Cortex of kidney (tissue), 1 donor: ENCODE measurements at places on chromosomes 3 and 15.

DNA sequence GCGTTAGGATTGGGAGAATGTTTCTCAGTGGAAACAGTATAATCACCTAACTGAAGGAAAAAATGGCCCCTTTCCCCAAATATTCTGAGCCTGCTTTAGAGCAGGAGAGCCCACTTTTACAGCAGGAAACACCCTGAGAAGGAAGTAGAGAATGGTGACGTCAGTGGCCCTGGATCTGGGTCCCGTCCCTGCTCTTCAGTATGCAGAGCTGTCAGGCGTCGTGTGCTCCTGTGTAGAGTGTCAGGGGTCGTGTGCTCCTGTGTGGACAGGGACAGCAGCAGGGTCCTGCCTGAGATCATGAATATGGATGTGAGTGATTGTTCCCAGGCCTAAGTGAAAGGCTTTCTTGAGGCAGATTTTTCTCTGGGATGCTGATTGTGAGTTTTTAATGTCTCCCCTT, 45.2 kb downstream of the CGNL1 start:
- no peak for DNase-seq

DNA sequence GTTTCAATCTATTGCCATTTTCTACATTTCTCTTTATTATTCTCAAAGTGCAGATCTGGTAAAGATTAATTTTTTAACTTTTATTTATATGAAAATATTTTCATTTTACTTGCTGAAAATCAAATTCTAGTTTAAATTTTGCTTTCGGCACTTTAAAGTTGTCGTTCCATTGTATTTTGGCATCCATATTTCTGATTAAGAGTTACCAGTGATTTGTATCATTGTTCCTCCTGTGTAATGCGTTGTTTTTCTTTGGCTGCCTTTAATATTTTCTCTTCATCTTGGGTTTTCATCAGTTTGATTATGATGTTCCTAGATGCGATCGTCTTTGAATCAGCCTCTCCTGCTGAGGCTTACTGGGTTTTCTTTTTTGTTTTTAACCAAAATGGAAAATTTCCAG, 97.3 kb downstream of the SPATA16 start:
- DNase-seq, result no peak

GRCh38 chr3:15681668-15682067, 80.1 kb downstream of the BTD start:
- DNase-seq, result no peak

DNA sequence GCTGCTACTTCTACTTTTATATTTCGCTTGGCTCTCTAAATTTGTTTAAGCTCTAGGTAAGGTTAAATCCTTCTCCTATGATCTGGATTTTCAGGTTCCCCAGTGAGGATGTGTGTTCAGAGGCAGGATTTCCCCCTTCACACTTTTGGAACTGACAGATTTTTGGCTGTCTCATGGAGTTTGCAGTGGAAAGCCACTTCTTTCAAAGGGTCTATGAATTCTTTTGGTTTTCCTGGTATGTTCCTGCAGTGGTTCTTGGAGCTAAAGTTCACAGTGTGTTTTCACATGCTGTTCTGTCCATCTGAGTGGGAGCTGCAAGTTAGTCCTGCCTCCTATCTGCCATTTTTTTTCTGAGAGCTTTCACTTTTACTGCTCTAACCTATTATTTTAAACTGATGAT, 21.6 kb upstream of the TIGIT start:
- DNase-seq, result no peak

GRCh38 chr3:73504239-73504638, 120.5 kb downstream of the PDZRN3 start:
- DNase-seq, result no peak

DNA sequence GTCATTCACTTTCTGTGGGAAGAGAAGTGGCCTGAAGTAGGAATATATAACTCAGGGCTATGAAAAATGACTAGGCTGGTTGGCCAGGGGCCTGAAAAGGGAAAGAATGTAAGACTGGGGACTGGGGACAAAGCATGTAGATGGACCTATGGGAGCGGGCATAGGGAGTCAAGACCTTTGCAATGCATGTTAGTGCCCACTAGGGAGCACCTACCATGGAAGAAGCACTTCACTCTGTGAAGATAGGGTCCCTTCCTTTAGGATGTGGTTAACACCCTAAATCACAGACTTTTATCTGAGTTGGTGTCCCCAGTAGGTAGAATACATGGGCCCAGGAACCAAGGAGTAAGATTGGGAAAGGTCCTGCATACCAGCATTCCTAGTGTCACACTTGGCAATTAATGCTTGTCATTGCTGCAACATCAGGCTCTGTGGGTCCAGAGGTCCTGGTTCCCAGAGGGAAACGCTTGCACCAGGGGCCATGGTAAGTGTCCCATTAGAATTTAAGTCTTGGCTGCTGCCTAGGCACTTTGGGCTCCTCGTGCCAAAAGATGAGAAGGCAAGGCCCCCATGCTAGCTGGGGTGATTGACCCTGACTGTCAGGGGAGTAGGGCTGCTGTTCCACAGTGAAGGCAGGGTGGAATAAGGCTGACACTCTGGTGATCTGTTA, 79.6 kb downstream of the CRYGS start:
- DNase-seq, result no peak

DNA sequence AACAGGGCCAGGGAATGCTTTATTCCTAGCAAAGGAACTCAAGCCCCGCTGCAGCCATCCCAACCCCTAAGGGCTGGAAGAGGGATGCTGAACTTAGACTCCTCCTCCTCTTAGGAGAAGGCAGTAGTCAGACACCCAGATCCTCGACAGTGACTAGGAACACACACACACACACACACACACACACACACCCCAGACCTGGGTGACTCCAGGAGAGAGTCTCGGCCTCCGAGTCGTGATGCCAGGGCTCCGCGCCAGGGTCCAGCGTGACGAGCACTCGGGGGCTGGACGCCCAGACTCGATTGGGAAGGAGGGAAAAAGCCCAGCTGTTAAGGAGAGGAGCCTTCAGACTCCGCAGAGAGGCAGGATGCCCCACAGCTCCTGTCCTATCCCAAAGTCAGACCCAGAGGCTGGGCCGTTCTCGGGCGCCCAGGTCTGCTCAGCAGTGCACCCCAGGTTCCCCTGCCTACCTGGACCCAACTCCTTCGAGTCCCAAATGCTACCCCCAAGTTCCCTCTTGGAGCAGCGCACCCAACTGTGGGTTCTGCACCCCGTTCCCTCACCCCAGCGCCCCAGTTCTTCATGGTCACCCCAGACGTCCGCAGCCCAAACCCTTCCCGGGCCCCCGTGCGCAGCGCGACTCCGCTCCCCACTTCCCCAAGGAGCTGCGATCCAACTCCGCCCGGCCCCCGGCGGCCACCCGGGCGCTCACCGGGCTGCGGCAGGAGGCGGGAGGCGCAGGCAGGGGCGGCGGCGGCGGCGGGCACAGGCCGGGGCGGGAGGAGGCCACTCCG, 421 bp downstream of the BMF start:
- no peak for DNase-seq

DNA sequence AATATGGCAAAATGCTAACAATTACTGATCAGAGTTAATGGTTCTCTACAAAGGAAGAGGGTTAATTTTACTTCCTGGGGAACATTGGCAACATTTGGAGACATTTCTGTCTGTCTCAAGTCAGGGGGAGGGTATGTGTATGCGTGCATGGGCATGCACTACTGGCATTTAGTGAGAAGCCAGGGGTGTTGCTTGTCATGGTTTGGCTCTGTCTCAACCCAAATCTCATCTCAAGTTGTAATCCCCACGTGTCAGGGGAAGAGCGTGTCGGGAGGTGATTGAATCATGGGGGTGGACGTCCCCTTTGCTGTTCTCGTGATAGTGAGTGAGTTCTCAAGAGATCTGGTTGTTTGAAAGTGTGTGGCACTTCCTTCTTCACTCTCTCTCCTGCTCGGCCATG, 28.3 kb upstream of the TNIK start:
- no peak for DNase-seq

- DNase-seq, result no peak
Measured at GRCh38 chr3:42442640-42443039, 32.2 kb upstream of the LYZL4 start.

DNA sequence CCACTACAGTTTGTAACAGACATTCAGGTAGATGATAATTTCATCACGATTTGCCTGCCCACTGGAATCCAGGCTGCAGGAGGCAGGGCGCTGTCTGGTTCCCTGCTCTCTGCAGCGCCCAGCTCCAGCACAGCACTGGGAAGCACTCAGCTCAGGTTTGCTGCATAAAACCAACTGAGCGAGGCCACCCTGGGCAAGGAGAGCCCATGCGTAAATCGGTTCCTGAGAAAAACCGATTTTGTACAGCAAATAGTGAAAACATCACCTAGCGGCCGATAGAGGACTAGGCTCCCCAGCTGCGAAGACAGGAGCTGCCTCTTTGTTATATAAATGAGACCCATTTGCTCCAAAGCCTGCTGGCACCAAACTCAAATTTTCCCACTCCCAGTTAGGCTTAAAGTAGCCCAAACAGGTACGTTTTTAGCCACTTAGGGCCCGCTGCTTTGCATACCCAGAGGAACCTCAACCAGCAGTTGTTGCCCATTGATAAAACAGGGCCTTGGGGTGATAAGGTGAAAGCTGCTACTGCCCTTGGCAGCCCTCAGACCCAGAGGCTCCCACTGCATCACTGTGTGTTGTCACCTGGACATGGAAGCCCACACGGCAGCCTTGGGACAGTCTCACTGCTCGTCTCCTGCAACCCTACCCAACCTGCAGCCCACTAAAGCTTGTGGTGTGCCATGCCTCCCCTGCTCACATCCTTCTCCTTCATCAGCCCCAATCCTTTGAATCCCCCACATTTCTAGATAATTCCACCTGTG, 47.5 kb downstream of the ALDH1L1 start:
- no peak for DNase-seq

DNA sequence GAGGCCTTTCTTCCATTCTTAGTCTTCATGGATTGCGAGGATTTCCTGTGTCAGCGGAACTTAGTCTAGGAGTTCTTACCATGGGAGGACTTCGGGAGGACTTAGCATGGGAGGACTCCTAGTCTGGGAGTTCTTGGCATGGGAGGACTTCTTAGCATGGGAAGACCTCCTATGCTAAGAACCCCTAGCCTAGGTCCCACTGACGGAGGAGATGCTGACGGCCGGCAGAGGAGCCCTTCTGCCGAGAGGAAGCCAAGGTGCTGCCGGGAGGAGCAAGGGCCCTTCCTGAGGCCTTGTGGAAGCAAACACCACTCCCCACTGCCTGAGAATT, 35.6 kb upstream of the LDHAL6B start:
- DNase-seq, result no peak

- DNase-seq, result no peak
Measured at GRCh38 chr3:13638927-13639326, 90.0 kb downstream of the FBLN2 start.

- no peak for DNase-seq
Measured at GRCh38 chr15:52518487-52519371, 10.0 kb downstream of the MYO5A start.

DNA sequence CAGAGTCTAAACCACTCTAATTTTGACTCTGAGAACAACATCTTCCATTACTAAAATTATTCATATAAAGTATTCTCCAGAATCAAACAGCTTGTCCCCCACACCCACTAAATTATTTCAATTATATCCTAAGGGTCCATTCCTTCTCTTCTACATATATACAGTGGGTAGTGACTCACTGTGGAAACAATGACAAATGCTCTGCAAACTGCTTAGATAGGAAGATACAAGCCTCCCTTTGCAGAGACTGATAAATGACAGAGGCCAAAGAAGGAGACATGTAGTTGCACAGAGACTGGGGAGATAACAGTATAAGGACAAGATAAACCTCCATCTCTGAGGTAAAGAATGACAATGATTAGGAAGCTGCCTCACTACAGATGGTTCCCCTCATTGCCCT, 1087.4 kb downstream of the AGBL1 start:
- no peak for DNase-seq

GRCh38 chr3:197298945-197299854, 788 bp upstream of the DLG1 start:
- no peak for DNase-seq

GRCh38 chr3:4754180-4755086, 224.8 kb upstream of the BHLHE40 start:
- DNase-seq, result no peak

- no peak for DNase-seq
Measured at GRCh38 chr15:50876989-50877360, 31.5 kb upstream of the AP4E1 start.

DNA sequence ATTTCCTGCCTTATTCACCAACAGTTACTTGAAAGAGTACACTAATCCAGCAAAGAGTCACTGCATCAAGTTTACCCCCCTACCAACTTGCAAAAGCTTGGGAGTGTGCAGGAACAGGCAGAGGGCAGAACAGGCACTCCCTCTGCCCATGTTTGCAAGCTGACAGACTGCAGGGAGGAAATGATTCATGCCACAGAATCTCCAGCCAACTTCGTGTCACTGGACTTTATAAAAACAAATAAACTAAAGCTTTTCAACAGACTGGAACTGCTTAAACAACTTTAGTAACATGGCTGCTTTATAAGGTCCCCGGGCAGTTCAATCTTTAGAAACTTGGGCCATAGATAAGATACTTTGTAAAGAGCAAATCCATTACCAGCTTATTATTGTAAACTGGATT, 129.5 kb downstream of the THRB start:
- DNase-seq, result no peak

GRCh38 chr15:50050986-50051743, 67.9 kb downstream of the ATP8B4 start:
- no peak for DNase-seq

DNA sequence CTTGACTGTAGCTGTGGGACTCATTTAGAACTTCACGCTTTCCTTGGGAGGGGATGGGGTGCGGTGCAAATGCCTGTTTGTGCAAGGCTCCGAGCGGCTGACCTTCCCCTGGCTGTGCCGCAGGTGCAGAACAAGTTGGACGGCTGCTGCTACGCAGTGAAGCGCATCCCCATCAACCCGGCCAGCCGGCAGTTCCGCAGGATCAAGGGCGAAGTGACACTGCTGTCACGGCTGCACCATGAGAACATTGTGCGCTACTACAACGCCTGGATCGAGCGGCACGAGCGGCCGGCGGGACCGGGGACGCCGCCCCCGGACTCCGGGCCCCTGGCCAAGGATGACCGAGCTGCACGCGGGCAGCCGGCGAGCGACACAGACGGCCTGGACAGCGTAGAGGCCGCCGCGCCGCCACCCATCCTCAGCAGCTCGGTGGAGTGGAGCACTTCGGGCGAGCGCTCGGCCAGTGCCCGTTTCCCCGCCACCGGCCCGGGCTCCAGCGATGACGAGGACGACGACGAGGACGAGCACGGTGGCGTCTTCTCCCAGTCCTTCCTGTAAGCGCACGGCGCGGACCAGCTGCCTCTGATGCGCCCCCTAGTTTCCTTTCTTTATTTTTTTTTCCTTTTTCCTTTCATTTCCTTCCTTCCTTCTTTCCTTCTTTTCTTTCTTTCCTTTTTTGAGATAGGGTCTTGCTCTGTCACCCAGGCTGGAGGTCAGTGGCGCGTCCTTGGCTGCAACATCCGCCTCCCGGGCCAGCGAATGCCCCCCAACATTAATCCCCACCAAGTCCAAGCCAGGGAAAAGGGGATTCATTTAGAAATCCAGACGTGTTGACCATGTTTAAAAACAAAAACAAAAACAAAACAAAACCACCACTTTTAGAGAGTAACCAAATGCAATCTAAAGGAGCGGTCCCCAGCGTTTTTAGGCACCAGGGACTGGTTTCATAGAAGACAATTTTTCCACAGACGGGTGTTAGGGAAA, 42.7 kb downstream of the EIF2AK4 start:
- DNase-seq, result no peak
